Activated CD4-positive, alpha-beta T cell treated with anti-CD3 and anti-CD28 coated beads for 4 hours (primary cell): ENCODE measurements at places on chromosomes 5 and 9.

DNA sequence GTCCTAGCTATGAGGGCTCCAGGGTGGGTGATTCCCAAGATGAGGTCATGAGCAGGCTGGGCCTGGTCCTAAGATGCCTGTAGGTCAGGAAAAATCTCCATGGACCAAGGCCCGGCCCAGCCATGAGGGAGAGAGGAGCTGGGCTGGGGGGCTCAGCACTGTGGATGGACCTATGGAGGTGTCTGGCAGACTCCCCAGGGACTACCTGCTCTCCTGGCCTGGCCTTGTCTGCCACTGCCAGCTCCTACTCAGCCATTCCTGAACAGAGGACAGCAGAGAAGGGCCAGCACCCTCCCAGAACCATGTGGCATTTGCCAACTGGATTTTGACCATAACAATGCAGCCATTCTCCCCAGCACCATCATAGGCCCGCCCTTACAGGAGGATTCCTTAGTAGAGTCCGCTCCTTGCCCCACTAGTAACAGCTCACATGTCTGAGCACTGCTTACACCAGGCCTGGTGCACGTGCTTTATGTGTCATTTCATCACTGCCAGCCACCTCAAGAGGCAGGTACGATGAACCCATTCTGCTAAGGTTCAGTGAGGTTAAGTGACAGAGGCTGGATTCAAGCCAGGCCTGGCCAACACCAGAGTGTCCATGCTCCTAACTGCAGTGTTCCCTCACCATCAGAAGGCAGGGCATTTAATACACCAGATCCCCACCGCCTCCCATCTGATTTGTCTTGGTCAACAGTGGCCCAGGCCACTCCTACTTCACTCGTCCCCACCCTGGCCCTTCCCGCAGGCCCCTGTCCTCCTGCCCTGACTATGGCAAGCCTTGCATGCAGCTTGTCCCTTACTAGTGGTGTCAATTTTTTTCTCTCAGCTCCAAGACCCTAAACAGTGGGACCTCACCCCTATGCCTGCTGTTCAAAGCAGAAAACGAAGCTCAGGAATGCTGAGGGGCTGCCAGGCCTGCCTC lies 669 bp downstream of the IL13 start:
- no peak for DNase-seq

DNA sequence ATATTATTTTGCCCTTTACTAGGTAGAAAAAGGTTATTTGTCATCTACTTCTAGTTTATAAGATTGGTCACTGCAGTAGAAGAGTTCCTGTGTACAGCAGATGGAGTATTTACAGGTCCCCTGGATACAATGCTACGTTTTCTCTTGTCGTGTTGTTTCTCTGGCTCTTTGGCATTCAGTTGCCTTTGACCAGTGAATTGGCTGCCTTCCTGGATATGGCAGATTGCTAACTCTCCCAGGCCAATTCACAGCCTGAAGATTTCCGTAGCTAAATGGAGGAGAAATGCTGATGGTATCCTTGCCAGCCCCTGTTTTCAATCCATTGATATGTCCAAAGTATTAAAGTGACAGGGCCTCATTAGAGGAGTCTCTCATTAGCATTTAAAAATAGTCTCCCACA lies 32.5 kb upstream of the GNAQ start:
- DNase-seq: no peak

DNA sequence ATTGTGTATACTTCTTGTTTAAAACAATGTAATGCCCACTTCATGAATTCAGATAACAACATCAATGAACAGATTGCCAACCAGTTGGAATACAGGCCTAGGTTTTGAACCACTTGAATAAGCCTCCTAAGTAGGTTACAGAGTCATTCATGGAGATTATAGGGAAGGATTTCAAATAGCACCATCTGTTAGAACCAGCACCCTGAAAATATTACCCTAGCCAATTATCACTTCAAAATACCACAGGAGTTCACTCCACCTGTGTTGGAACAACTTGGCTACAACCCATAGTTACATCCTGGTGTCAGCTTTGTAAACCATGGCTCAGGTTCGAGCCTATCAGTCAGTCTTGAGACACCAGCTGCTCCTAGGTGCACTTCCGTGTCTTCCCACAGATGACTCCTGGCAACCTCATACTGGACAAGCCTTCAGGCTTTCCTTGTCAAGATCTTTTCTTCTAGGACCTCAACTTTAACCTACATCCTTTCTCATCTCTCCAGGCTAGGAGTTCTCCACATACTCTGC lies 350.0 kb downstream of the DEPDC1B start:
- DNase-seq: no peak

DNA sequence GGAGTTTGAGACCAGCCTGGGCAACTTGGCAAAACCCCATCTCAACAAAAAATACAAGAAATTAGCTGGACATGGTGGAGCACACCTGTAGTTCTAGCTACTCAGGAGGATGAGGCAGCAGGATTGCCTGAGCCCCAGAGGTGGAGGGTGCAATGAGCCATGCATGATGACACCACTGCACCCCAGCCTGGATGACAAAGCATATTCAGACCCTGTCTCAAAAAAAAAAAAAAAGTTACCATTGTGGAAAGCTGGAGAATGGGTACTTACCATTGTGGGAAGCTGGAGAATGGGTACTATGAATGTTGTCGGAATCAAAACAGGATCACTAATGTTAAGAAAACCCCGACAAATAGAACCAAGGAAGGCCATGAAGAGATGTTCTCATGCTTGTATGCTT lies 25.7 kb downstream of the HINT1 start:
- DNase-seq: no peak

GRCh38 chr9:97808972-97809371 lies 44.1 kb upstream of the FOXE1 start:
- no peak for DNase-seq

DNA sequence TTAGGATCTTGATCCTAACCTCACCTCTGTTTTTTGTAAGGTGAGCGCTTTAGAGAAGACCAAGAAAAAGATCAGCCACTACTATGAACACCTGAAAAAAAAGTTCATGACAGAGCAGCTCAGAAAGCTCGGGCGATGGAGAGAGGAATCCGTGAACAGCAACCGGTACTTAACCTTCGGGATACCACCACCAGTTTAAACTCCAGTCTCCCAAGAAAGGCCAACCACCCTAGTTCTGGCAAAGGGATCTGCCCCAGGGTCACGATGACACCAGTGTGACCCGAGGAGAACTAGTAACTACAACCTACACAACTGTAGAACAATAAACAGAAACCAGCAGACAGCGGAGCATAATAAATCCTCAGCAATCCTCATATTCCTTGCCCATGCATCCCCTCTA lies 8.5 kb downstream of the C5orf52 start:
- no peak for DNase-seq

- no peak for DNase-seq
These were observed 138.0 kb upstream of the C9orf72 start for GRCh38 chr9:27711241-27711640.

DNA sequence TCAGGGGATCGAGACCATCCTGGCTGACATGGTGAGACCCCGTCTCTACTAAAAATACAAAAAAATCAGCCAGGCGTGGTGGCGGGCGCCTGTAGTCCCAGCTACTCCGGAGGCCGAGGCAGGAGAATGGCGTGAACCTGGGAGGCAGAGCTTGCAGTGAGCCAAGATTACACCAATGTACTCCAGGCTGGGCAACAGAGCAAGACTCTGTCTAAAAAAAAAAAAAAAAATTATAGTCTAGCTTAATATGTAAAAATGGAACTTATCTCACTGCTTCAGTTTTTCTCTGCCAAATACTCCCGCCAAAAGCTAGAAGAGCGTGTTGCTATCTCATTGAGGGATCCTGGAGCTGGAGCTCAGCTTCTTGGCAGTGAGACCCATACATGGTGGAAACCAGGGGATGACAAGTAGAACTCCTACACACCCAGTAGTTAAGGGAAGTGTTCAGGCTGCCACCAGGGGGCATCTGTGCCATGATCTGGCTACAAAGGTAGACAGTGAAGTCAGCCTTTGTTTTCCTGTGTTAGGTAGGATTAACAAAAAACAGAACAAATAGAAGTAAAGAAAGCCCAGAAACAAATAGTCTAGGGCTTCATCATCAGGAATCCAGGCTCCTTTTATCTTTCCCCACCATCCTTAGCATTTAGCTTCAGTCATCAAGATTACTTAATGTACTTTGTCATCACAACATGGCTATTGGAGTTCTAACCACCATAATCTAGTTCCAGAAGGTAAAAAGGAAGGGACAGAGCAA lies 33.6 kb upstream of the GLIPR2 start:
- peak; percentile 91 for DNase-seq

DNA sequence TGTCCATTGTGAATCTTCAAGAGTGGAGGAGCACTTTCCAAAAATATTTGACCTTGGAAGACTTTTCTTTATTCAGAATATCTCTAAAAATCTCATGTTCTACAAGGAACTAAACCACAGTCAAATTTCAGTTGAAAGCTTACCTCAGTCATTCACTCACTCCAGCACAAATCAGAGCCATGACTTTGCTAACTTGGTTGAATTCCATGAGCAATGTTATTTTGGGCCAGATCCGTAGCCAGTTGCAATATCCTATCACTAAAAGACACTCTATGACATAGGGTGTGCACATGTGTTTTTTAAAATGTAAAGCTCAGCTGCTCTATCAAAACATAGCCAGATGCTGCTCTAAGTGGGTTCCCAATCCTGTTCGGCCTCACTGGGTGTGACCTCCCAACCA lies 156.1 kb upstream of the ANKRD55 start:
- no peak for DNase-seq

DNA sequence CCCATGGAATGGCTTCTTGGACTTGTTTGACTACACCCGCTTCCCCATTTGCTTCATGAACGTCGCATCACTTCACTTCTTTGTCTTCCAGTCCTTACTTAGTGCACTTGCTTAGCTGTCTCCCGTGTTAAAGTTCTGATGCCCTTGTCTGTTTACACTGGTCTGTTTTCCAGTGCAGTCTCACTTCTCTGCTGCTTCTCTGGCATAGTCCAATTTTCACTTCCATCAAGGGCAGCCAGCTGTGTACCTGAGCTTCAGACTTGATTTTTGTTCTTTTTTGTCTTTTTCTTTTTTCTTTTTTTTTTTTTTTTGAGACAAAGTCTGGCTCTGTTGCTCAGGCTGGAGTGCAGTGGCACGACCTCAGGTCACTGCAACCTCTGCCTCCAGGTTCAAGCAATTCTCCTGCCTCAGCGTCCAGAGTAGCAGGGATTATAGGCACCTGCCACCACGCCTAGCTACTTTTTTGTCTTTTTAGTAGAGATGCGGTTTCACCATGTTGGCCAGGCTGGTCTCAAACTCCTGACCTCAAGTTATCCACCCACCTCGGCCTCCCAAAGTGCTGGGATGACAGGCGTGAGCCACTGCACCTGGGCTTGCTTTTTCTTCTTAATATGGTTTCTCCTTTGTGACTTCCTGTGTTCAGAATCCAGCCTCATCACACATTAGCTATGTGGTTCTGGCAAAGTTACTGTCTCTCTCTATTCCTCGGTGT lies 75.4 kb downstream of the LRRC70 start:
- no peak for DNase-seq

GRCh38 chr5:119417891-119418605 lies 34.2 kb upstream of the HSD17B4 start:
- no peak for DNase-seq

GRCh38 chr5:44389823-44390143 lies 563 bp upstream of the FGF10 start:
- DNase-seq: no peak

GRCh38 chr5:42995360-42995751 lies 44.8 kb downstream of the ANXA2R start:
- DNase-seq: no peak

DNA sequence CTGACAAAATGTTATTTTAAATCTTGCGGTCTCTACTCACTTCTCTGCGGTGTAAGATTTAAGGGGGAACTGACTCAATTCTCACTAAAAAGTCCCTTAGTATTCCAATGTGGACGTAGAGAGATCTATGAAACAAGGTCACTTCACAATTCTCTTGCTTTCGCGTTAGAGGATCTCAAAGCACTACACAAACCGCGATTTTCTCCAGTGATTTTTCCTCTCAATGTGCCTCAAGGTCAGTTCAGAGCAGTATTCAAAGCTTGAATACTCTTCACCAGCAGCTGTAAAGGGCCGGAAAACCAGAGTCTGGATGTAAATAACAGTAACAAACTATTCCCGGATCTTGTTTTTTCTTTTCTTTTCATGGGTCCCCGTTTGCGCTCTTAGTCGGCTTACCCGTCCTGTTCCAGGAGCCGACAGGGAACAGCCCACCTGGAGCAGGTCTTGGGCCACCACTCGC lies 128.2 kb downstream of the TMEM161B start:
- DNase-seq: no peak

DNA sequence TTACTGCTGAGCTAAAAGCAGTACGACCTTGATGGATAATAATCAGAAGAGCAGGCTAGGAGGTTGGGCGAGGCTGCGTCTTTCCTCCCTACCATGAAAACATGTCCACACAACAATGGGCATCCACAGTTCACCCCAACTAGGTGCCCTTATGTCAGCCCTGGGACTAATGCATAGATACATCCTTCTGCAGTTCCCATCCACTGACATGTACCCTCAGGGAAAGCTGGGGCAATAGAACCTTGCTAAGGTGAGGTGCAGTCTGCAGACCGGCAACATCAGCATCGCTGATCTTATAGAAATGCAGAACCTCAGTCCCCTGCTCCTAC lies 697 bp upstream of the PRUNE2 start:
- no peak for DNase-seq

DNA sequence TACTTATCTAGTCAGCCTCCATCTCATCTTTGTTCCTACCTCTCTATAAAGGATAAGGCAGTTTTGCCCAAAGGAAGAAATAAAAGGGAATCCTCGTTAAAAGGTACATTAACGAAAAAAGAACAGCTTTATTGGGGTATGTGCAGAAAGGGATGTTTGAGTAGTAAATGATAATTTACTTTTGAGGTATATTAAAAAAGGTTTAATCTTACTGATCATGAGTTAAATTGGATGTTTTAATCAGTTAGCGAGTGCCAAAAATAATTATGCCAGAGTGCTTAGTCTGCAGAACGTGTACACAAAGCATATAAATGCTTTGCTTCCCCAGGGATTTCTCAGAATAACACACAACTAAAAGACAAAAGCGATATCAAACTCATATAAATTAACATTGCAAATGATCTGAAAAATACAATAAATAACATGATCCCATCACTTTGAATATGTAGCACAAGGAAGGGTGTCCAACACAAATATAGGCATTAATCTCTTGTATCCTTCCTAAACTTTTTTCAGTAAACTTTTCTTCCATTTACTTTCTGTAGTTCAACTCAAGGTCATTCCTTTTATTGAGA lies 865.0 kb downstream of the NR2F1-AS1 start:
- no peak for DNase-seq

DNA sequence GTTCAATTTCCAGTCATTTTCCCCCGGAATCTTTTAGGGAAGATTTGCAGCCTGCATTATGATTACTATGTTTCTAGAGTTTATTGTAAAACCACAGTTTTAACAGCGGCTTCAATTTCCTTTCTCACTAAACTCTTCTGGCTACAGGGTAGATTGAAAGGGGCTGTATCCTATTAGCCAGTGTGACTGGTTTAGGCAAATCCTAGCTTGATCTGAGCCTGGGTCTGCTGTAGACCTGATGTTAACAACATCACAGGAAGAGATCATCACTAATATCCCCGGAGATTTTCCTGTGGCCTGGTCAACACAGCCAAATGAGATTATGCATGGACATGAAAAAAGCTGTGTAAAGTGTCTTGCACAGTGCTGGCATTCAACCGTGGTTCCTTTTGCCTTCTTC lies 33.4 kb downstream of the STOM start:
- DNase-seq: no peak
